ENCODE measurements at places on chromosomes 3 and 15.

DNA sequence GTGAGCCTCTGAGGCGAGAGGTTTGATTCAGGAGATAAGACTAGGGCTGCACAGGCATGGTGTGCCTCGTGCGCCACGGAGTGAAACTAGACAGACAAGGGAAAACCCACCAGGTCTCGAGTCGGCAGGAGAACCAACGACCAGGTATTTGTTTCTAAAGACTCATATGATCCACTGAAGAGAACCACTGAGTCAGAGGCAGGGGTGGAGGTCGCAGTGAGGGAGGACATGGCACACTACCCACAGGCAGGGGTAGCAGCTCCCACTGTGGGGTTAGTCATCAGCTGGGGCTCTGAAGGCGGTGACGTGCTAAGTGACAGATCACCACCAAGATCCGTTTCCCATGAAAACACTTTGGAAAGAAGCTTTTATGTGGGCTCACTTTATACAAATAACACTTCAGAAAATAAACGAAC is 45.7 kb downstream of the CHSY1 start:
- peak; percentile 55 for DNase-seq

GRCh38 chr3:14634763-14635400 is 16.7 kb upstream of the CCDC174 start:
- no peak for DNase-seq

DNA sequence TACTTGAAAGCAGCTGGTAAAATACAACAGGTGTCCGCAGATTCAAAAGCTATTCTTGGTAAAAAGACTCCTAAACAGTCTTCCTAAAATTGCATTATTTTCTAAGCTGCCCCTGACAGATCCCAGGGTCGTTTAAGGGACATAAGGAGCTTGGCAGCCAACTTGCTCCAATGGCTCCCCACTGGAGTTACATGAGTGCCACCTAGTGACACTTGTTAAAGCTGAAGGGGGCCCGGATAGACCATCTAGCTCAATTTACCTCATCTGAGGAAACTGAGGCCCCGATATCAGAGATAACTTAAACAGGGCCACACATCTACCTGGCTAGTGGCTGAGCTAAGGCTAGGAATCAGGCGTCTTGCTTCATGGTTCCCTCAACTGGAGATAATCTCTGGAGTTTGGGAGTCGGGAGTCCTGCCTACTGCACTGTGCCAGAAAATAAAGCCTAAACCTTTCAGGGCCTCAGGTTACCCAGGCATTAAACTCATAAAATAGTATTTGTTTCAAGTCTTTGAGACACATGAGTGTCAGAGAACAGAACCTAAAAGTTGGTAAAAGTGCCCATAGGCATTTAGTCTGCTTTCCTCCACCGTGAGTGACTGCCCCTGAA is 6.5 kb upstream of the TBC1D23 start:
- peak; percentile 61 for DNase-seq

- DNase-seq: no peak
Measured at GRCh38 chr3:168029705-168030104, 66.0 kb downstream of the GOLIM4 start.

DNA sequence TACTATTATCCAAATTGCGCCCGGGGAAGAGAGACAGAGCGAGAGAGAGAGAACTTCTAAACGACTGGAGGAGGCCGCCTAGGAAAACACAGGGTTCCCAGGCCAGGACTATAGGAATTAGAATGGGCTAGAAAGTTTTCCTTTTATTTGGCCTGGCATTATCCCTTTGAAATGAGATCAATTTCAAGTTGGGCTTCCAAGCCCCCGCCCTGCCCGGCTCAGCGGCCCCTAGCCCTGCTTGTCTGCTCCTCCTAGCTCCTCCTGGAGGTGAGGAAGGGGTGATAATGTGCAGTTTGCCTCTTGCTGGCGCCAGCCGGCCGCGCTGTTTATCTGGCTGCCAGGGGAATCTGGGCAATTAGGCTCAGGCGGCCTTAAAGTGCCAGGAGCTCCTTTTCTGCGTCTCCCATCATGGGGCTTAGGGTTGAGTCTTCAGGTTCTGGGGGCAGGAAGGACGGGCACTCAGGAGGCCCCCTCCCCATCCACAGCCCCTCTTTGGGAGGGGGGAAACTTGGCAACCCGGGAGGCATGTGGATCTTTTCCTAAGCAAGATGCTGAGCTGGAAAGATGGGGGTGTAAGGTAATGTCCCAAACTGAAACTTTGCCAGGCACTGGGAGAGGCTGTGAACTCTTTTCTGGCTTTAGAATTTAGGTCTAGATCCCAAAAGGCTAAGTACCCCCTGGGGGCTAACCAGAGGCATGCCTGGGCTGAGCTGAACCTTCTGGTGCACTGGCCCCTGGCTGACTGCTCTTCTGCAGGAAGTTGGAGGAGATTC is 5.5 kb downstream of the SMAD6 start:
- no peak for DNase-seq

GRCh38 chr3:38574411-38575278 is 74.8 kb downstream of the SCN5A start:
- DNase-seq: no peak

- no peak for DNase-seq
Measured at GRCh38 chr3:12707449-12707848, 43.5 kb upstream of the RAF1 start.

DNA sequence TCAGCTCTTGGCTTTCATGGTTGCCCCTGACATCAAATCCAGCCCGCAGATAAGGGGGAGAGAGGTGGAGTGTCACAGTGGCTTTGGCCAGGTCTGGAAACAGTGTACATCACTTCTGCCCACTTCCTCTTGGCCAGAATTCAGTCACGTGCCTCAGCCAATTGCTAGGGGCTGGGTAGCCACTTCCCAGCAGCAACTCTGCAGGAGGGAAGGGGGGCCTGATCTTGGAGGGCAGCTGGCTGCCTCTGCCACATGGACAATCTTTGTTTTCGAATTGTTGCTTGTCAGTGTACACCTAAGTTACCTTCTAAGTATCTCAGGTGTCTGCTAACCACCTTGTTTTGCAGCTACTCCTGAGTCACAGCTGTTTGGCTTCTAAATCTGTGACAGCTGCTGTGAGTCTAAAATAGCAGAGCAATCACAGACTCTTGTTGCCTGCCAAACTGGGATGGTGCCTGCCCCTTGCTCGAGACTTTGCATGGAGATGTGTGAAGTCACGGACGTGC is 41.0 kb upstream of the LIMD1 start:
- DNase-seq: no peak

DNA sequence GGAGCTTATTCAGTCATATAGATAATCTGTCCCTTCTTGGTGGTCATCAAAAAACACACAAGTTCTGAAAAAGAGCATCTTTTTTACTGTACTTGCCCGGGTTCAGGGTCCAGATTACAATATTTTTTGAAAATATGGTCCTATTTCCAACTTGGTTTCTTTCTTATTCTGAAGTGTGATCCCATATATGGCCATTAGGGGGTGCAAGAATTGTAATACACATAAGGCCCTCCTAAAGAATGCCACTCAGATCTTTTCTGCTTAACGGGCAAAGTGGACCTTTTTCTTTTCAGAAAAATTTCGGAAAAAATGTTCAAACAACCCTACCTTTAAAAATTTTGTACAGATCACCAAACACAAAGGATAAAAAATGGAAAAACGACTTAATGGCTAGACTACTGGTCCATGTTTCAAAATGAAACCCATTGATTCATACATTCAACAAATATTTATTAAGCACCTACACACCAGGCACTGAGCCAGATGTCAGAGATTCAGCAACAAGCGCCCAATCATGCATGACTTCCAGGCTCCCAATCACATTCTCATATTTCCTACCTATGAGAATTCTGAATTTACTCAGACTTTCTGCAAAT is 102.0 kb upstream of the MYRIP start:
- DNase-seq: no peak

DNA sequence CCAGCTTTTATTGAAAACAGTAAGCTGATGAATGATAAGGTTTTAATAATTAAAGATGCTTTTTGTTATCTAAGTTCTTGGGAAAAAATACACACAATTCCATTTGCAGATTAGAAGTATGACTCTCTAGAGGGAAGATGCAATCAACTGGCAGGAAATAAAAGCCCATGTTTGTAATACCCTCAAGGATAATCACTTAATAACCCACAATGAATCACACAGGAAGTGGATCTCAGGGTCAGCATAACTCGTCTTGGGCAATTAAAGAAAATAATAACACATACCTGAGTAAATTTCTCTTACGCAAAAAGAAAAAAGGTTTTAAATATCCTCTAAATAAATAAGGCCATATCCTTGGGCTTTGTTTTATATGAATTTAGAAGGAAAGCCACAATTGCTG is 9.4 kb upstream of the EID1 start:
- no peak for DNase-seq

GRCh38 chr3:190017521-190018288 is 103.0 kb downstream of the P3H2 start:
- no peak for DNase-seq

DNA sequence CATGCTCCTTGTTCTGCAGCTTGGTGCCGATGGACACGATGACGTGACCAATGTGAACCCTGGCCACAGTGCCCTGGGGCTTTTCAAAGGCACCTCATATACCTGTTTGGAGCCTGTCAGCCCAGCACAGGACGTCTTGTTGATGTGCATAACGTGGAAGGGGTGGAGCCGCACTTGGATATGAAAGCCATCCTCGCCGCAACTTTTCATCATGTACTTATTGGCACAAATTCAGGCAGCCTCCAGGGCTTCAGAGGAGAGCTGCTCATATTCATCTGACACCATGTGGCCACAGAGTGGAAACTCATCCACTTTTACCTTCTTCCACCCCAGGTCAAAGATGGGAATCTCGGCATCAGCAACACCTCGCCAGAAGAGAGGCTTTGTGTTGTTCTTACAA is 24.7 kb downstream of the POPDC2 start:
- no peak for DNase-seq

DNA sequence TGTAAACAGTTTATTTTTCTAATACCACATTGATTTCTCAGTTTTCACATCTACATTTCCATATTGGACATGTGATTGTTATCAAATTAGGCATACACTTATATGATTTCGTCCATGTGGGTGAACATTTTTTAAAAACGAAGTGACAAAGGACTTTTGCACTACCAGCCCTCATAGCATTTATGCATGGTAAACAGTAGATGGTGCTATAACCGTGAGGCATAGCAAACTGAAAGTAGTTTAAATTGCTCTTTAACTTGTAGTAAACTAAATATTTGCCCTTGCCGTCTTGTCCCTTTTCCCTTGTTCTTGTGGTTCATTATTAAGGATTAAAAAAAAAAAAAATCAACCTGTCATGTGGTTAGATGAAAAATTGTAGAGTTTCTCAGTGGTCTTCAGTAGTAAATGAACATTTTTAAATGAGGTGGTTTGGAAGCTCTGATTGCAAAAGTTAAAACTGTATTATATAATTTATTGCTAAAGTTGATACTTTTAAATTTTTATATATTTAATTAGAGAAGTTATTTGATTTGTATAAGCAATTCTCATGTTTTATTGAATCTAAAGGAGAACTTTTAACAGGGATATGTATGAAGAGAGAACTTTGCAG is 24.0 kb downstream of the STX19 start:
- peak; percentile 64 for DNase-seq

- no peak for DNase-seq
Measured at GRCh38 chr15:81500081-81500480, 126.1 kb upstream of the TMC3 start.

GRCh38 chr15:27989838-27990237 is 109.3 kb downstream of the OCA2 start:
- DNase-seq: no peak

GRCh38 chr3:157840564-157840963 is 265.7 kb downstream of the SHOX2 start:
- DNase-seq: no peak

DNA sequence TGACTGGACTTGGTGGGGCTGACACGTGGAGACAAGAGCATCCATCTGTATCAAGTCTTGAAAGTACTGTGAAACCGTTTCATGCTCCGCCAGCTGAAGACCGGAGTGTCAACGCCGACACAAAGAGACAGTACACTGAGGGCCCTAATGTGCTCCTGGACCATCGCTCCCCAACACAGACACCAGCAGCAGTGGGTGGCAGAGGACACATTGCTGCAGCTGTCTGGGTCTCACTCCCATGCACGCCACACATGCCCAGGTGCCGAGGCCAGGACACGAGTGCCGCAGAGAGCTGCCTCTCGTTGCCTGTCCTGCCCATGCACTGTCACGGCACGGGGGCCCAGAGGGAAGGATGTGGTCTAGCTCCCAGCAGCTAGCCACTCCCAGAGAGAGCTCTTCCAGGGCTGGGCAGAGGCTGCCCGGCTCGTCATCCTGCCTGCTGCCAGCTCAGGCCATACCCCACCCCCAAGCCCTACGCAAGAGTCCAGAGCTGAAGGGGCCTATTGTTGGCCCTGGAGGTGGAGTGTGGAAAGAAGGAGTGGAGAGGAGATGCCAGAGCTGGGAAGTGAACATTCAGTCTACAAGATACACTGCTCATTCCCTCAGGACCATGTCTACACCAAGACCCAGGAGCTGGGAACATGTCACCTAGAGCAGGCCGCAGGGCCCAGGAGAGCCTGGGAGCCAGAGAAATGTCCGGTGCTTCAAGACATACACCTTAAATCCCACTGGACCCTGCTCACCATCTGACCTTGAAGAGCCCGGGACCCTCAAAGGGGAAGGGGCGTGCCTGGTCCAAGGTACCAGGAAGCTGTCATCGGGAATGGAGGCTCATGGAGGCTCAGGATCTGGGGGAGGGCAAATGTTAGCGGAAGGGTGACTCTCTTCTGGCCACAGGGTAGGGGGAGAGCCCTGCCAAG is 7.7 kb downstream of the TNK2 start:
- DNase-seq: peak; percentile 79

- DNase-seq: peak; percentile 63
Measured at GRCh38 chr3:42535981-42536784, 33.7 kb downstream of the VIPR1 start.

DNA sequence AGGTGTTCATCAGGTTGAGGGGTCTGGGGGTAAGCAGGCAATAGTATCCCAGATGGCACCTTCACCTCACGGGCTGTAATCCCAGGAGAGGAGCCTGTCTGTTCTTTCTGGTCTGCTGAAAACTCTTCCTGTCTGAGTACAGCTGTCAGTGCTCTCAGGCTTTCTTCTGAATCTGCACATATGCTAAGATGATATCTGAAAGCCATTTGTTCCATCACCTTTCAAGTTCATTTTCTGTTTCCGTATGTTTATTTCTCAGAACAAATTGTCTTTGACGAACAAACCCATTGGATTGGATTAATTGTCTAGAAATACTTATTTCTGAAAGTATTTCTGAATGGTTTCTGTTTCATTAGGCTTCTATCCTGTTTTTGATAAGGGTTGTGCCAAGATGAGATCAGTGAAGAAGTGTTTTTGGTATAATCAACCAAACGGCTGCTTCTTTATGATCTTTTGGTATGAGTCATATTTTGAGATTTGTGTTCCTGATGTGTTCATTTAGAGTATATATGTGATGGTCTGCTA is 13.3 kb downstream of the ZNF592 start:
- DNase-seq: no peak

DNA sequence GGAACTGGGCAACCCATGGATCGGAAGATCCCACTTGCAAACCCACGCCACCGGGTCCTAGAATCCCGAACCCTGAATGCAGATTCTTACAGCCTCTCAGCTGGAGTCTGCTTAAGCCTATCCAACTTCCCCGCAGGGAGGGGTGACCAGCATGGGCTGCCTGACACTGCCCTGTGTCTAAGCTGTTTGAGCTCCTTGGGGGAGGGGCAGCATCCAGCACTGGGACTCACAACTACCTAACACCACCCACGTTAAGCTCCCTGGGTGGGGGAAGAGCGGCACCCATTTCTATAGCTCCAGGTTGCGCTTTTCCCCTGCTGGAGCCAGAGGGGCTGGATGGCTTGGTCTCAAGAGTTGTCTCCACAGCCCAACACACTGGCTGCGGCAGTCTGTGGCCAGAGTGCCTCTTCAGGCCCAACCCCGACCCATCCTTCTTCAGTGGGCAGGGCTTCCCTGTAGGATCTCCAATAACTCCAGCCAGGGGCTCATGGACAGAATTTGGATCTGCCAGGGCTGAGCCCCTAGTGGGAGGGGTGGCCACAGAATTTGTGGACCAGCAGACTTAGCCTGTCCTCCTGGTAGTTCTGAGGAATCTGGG is 649.2 kb downstream of the TUSC7 start:
- no peak for DNase-seq
